ENCODE measurements at places on chromosomes 1 and 21. TPM values are rescaled to one million over a fixed set of nuclear protein-coding genes. Genes with fewer than 3 reads are reported as not detected.

The LCE6A gene
- total RNA-seq, result not detected

The PTPN14 gene
- 114 TPM for total RNA-seq

The XCL2 gene
- not detected for total RNA-seq

DNA sequence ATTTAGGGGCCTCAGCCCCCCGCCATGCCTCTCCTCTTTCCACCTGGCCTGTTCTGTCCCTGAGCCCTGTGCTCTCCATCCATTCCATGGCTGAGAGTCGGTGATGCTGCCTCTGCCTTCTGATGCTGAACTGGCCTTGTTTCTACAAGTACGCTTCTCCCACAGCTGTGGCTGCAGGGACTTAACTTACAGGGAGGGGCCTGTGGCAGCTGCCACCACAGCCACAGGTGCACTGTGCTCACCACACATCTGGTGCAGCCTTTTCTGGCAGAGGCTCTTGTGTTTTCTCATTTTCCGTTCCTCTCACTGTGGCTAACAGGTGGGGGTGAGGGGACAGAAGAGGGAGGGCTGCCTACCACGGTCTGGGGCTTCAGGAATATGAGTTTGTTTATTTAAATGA lies 4.2 kb downstream of the FMO1 start:
- no peak for DNase-seq

Data from renal cortical epithelial cell (primary cell).